ENCODE measurements at places on chromosomes 6 and 20. TPM values are rescaled to one million over a fixed set of nuclear protein-coding genes. Genes with fewer than 3 reads are reported as not detected.

BTBD3 gene
- total RNA-seq: 29.1 TPM

HLA-DOA gene
- total RNA-seq: 1.5 TPM

PTCRA gene
- not detected for total RNA-seq

FAM83B gene
- 1.8 TPM for total RNA-seq

ZSCAN23 gene
- 1.3 TPM for total RNA-seq

AKAP12 gene
- 18.1 TPM for total RNA-seq

TINAG gene
- total RNA-seq: not detected

THBD gene
- 17.4 TPM for total RNA-seq

CCN2 gene
- 12.5 TPM for total RNA-seq

SLC17A2 gene
- total RNA-seq: not detected

PDRG1 gene
- total RNA-seq: 11.0 TPM

HSPA12B gene
- total RNA-seq: 17.5 TPM

MRAP2 gene
- not detected for total RNA-seq

SLC22A23 gene
- 5.6 TPM for total RNA-seq

CYP24A1 gene
- total RNA-seq: not detected

ESR1 gene
- total RNA-seq: 1.4 TPM

FOXQ1 gene
- not detected for total RNA-seq
